ENCODE measurements at places on chromosomes 3 and 15. TPM values are rescaled to one million over a fixed set of nuclear protein-coding genes. Genes with fewer than 3 reads are reported as not detected.

The AADAC gene
- total RNA-seq: 0.40 TPM

The POLQ gene
- total RNA-seq: 0.16 TPM

The SPATA12 gene
- not detected for total RNA-seq

DNA sequence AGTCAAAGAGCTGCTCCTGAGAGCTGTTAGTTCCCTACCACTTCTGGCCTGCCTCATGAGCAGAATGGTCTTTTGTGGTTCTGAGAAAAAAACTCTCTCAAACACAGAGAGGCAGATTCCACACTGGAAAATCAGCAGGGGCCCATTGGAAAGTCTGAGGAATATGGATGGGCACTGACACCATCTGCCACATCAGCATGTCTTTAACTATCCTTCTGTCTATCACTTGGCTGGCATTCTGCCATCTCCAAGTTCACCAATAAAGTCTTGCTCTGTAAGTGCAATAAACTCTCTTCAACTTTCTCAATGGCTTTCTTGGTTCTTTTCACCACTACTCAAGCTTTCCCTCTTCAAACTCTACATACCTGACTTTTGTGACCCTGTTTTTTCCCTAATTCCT lies 101.3 kb upstream of the GALNT15 start:
- ATAC-seq: no peak

DNA sequence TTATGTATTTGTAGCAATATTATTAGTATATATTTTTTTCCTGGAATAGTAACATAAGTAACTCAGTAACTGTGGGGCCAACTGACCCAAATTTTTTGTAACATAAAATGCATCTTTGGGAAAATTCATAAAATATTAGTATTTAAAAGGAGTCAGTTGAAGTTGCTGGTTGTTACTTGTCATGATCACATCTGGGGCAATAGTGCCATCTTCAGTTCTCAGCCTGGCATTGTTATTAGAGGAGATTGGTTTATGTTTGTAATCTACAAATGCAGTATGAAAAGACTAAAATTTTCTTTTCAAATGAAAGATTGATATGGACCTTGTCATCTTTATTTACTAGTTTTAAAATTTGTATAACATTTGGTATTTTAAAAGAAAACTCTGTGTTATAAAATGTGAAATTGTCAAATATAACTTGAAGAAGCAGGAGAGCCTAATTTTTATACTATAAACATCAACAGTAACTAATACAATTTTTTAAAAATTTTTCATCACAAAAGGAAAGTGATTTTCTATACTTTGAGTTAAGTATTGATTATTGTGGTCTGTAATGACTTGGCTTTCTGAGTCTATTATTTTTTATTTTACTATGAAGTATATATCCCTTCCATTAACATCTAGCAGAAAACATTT lies 38.8 kb upstream of the MLF1 start:
- no peak for ATAC-seq

DNA sequence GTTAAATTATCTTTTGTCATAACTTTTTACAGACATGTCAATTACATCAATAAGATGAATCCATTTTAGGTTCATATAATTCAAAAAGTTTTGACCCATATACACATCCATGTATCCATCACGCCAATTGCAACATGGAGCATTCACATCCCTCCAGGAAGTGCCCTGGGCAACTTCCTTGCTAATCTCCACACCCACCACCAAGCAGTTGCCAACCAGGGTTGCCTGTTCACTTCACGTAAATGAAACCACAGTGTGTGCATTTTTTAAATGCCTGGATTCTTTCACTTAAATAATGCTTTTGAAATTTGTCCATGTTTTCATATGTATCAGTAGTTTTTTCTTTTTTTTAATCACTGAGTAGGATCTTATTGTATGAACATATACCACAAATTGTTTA lies 40.7 kb upstream of the LYZL4 start:
- no peak for ATAC-seq

GRCh38 chr3:171729452-171730334 lies 80.6 kb downstream of the PLD1 start:
- ATAC-seq: no peak

Data from gastroesophageal sphincter (tissue), 4 donors.